NCI-H526 (cell line): ENCODE measurements at places on chromosomes 1 and 21.

DNA sequence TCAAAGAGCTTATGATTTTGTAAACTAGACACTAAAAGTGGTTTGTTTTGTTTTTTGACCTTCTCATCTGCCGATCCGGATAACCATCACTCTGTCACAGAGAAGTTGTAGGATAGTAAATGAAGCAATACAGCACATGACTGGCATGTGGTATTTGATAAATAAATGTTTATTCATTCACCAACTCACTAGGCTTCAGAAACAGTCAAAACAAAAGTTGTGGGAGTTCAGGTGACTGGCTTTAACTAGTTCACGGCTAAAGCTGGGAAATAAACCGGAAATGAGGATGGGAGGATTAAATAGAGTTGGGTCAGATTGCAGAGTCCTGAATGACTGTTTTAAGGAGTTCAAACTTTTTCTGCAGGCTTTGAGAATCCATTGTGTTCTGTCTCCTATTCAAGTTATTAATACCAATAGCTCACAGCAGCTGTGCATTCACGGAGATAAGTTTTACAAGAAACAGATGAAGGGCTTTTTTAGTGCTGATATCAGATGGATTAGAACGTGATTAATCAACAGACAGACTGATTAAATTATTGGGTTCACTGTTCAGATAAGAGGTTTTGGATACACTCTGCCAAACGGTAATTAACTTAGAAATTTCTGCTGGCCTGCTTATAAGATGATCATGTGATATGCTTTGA lies 463.3 kb downstream of the DPYD start:
- DNase-seq: no peak

- no peak for DNase-seq
Measured at GRCh38 chr1:203049576-203050180, 23.4 kb downstream of the PPFIA4 start.

GRCh38 chr1:64041371-64042131 lies 161.9 kb upstream of the UBE2U start:
- DNase-seq: no peak

DNA sequence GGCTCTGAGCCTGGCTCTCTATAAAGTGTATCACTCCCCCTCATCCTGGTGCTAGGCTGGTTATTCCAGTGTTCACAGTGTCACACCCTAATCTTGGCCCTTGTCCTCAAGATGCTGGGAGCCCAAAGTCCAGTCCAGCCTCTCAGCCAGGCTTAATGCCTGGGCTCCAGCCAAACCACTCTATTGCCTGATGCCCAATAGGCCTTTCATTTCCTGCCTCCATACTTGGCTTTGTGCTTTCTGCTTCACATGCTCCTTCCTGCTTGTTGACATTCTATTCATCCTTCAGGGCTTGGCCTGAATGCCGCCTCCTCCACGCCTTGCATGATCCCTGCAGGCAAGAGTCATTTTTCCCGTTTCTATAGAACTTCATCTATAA lies 1.7 kb downstream of the KLHDC8A start:
- DNase-seq: no peak

- peak; percentile 82 for DNase-seq
Measured at GRCh38 chr1:15424146-15424667, 14.0 kb upstream of the CTRC start.

- no peak for DNase-seq
Measured at GRCh38 chr1:233086961-233087881, 136.8 kb downstream of the NTPCR start.

DNA sequence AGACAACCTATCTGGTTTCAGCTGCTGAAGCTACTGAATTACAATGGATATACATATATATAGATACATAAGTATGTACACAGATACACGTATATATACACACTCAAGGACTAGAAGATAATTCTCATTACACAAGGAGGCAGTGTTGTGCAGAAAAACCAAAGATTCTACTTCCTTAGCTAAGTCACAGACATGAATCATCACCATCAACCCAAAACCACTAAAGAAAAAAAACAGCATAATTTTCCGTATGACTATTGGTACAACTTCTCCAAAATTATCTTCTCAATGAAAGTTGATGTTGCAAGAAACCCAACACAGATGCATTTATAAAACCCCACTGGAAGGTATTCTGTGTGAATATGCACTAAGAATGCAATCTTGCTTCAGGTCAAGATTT lies 36.8 kb upstream of the RPF1 start:
- peak; percentile 64 for DNase-seq

GRCh38 chr1:31548534-31548906 lies 27.8 kb upstream of the TINAGL1 start:
- no peak for DNase-seq

DNA sequence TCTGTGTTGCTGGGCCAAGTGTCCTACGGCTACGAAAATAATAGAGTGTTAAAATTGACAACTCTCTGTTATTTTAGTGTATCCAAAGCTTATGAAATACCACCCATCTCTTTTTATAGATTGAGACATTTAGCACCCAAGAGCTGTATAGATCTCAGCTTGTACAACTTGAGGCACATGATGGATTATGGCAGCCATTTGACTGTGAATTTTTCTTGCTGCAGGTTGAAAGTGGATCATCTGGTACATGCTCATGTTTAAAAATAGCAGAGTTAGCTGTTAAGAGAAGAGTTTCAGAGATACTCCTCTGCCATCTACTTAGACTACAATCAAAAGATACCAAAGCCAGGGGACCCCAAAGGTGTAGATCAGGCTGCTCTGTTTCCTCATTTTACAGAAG lies 49.3 kb upstream of the FAM3B start:
- DNase-seq: no peak

- peak; percentile 72 for DNase-seq
Measured at GRCh38 chr1:203327684-203328457, 22.6 kb downstream of the BTG2 start.

- no peak for DNase-seq
Measured at GRCh38 chr1:227323171-227323966, 5.1 kb upstream of the CDC42BPA start.

GRCh38 chr21:34022627-34023335 lies 50.6 kb upstream of the MRPS6 start:
- DNase-seq: no peak

DNA sequence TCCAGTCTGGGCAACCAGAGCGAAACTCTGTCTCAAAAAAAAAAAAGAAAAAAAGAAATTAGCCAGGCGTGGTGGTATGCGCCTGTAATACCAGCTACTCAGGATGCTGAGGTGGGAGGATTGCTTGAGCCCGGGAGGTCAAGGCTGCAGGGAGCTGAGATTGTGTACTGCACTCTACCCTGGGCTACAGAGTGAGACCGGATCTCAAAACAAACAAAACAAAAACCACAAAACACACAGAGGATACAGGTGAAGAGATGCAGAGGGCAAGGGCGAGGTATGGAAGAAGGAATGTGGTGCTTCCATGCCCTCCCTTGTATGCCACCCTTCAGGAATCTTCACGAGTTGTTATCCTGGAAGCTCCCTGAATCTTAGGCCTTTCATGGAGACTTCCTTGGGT lies 68.5 kb downstream of the NDUFS5 start:
- DNase-seq: no peak

GRCh38 chr1:224675590-224675989 lies 59.5 kb downstream of the CNIH3 start:
- DNase-seq: no peak

DNA sequence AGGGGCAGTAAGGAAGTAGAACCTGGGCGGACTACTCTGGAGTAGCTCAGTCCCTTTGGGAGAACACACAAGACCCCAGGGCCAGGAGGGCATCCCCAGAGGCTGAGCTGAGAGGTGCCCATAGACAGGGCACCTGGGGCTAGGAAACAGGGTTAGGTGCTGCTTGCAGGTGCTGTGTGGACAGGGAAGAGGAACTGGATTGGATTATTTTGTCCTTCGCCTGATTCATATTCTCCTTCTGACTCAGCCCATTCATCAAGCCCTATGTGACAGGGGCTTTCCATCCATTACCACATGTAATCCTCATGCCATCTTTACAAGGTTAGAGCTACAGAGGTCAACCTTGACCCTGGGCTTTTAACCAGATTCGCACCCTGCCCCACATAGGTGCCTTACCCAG lies 183.9 kb downstream of the C1orf94 start:
- DNase-seq: no peak

- DNase-seq: no peak
Measured at GRCh38 chr1:22470227-22470626, 18.6 kb downstream of the ZBTB40 start.

DNA sequence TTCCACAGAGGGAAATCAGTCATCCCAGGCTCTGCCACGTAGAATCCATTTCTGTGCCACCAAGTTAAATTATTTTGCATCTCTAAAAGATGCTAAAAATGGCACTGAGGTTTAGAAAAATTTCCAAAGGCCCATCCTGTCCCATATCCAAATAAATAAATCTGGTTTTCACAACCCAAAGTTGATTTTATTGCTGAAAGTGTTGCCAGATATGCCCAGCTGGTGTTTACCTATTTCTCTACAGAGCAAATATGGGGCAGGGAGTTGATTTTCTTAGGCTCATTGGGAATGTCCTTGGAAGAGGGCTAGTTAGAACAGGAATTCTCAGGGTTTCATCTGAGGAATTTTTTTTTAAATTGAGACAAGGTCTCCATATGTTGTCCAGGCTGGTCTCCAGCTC lies 19.0 kb downstream of the MAP1LC3C start:
- no peak for DNase-seq

- DNase-seq: peak; percentile 90
Measured at GRCh38 chr1:211579440-211580302, 710 bp upstream of the SLC30A1 start.

GRCh38 chr1:28591708-28592320 lies at the start of gene RAB42:
Gene RAB42 (plus strand): TSS chr1:28592265. CDS start chr1:28592512, 247 bp downstream.
- peak; percentile 42 for DNase-seq

GRCh38 chr1:200037904-200038303 lies 10.4 kb downstream of the NR5A2 start:
- DNase-seq: no peak

- DNase-seq: no peak
Measured at GRCh38 chr1:20724364-20725188, 6.8 kb upstream of the KIF17 start.

DNA sequence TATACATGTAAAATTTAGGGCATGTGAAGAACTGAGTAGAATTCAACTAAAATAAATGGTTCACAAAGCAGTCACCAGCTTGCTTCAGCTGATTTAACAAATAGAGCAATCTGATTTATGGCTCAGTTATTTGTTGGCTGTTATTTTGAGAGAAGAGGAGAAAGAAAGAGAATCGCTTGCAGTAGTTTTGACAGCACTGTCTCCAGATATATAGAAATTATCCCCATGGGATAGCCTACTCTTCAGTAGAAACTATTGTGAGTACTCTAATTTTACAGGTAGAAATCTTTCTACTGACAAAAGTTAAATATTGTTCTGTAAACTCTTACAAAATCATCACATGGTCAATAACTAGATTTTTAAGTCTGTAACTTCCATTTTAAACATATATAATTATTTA lies 1098.2 kb downstream of the MRPL39 start:
- no peak for DNase-seq

DNA sequence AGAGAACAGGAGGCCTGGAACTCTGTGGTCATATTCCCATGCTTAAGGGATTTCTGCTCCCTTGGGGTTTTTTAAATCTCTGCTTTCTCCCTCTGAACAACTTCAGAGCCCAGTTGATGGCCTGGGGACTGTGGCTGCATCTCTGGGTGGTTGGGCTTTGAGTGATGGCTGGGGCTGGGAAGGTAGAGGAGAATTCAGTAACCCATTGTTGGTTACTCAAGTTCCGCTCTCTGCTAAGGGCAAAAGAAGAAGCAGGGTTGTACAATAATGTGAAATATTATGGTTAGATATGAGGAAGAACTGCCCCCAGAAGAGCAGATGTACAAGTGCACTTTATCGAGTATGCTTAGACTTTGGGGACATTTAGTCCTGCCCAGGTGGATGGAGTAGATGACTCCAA lies 72.1 kb upstream of the CNTN2 start:
- no peak for DNase-seq

- no peak for DNase-seq
Measured at GRCh38 chr1:161031874-161032273, 6.9 kb downstream of the TSTD1 start.

DNA sequence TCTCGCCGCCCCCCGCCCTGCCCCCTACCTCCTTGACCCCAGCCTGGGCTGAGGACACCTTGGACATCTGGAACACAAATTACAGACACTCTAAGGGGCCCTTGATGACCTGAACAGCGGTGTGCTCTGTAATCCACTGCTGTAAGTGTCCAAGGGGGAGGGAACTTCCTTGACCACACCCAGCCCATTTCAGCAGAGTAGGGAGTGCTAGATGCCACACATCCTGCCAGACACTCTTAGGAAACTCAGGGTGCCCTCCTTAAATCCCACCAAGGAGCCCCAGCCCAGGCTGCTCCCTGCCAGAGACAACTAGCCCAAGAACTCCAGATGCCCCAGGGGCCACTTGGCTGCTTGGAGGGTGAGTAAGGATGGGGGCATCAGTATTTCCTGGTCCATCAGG lies 282.2 kb downstream of the RRAGC start:
- no peak for DNase-seq

GRCh38 chr1:231663211-231663792 lies 36.7 kb downstream of the DISC1 start:
- no peak for DNase-seq

GRCh38 chr1:115476616-115477015 lies 138.6 kb upstream of the NGF start:
- no peak for DNase-seq

GRCh38 chr1:177132141-177132540 lies 32.4 kb downstream of the ASTN1 start:
- no peak for DNase-seq

DNA sequence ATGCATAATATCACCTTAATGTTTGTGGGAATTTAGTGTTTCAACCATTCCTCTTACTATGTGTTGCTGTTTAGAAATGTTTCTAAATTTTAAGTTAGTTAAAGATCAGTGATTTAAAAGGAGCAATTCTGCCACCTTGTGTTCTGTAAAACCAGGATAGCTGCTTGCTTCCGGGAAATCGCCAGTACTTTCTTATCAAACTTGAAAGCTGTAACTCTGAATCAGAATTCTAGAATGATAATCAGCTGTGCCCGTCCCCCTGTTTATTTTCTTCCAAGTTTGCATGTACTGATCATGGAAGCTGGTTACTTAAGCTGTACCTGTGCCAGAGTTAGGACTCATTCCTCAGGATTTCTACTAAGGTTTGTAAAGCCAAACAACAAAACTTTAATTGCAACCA lies 656.4 kb downstream of the LTN1 start:
- peak; percentile 3 for DNase-seq

GRCh38 chr1:7352364-7352763 lies 418.7 kb upstream of the VAMP3 start:
- no peak for DNase-seq

- DNase-seq: no peak
Measured at GRCh38 chr1:212453156-212453857, 20.6 kb downstream of the NENF start.

DNA sequence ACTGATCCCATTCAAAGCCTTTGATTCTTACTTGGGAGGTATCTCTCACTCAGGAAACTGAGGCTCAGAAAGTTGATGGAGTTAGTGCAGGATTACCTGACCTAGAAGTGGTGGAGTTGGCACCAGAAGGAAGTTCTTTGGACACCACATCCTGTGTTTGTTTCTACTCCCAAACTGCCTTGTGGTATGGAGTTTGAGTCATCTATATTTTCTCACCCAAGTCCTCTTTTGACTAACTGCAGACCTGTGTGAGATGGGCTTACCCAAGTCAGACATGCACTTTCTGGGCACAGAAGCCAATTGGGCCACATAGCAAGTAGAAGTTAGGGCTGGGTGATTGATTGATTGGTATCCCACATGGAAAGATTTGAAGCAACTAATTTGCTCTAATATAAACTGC lies 36.1 kb downstream of the FGGY start:
- no peak for DNase-seq
